ENCODE measurements at places on chromosomes 6 and 20. TPM values are rescaled to one million over a fixed set of nuclear protein-coding genes. Genes with fewer than 3 reads are reported as not detected.

The PAK5 gene
- total RNA-seq, result under 0.01 TPM

The FITM2 gene
- 9.6 TPM for total RNA-seq

The SOX18 gene
- total RNA-seq, result 0.29 TPM

The COL21A1 gene
- 4.6 TPM for total RNA-seq

The ENPP4 gene
- total RNA-seq, result 0.50 TPM

The ZNF165 gene
- total RNA-seq, result 0.29 TPM

The MKKS gene
- 6.6 TPM for total RNA-seq

The WFDC5 gene
- total RNA-seq, result not detected

The GMEB2 gene
- total RNA-seq, result 10.6 TPM

The SLPI gene
- not detected for total RNA-seq

The OR2J3 gene
- total RNA-seq, result not detected

The TBC1D32 gene
- 20.5 TPM for total RNA-seq

The SNRPB gene
- total RNA-seq, result 249 TPM

The CST5 gene
- total RNA-seq, result not detected

The HSPA12B gene
- total RNA-seq, result 5.1 TPM

The TCP11 gene
- 0.15 TPM for total RNA-seq

The BCAS1 gene
- total RNA-seq, result under 0.01 TPM

The ENPP3 gene
- 0.15 TPM for total RNA-seq

The SYNDIG1 gene
- 0.17 TPM for total RNA-seq

The TULP1 gene
- total RNA-seq, result 0.17 TPM

The SRMS gene
- total RNA-seq, result not detected

The PARD6B gene
- total RNA-seq, result 0.66 TPM

The MUC22 gene
- not detected for total RNA-seq

The PNLDC1 gene
- not detected for total RNA-seq

The TNFRSF6B gene
- total RNA-seq, result 66.5 TPM

The TMEM200A gene
- total RNA-seq, result 44.5 TPM
